ENCODE measurements at places on chromosomes 13 and 19. TPM values are rescaled to one million over a fixed set of nuclear protein-coding genes. Genes with fewer than 3 reads are reported as not detected.

LILRB3 gene
- 7.1 TPM for total RNA-seq

LRP3 gene
- 29.3 TPM for total RNA-seq

ZNF613 gene
- 1.3 TPM for total RNA-seq

GRIN2D gene
- not detected for total RNA-seq

STAP2 gene
- not detected for total RNA-seq

ZNF835 gene
- total RNA-seq = 1.1 TPM

FPR1 gene
- 3.0 TPM for total RNA-seq

PCDH17 gene
- total RNA-seq = 0.51 TPM

ZGLP1 gene
- total RNA-seq = 3.1 TPM

FFAR2 gene
- not detected for total RNA-seq

EPSTI1 gene
- 0.42 TPM for total RNA-seq

MISP gene
- 1.2 TPM for total RNA-seq

DNAJC3 gene
- total RNA-seq = 21.6 TPM

CEACAM7 gene
- total RNA-seq = not detected

CD177 gene
- 1.3 TPM for total RNA-seq

TNFSF11 gene
- total RNA-seq = not detected

GRCh38 chr19:12997967-12998940, 3.0 kb downstream of the NFIX start:
- no peak for DNase-seq

DNA sequence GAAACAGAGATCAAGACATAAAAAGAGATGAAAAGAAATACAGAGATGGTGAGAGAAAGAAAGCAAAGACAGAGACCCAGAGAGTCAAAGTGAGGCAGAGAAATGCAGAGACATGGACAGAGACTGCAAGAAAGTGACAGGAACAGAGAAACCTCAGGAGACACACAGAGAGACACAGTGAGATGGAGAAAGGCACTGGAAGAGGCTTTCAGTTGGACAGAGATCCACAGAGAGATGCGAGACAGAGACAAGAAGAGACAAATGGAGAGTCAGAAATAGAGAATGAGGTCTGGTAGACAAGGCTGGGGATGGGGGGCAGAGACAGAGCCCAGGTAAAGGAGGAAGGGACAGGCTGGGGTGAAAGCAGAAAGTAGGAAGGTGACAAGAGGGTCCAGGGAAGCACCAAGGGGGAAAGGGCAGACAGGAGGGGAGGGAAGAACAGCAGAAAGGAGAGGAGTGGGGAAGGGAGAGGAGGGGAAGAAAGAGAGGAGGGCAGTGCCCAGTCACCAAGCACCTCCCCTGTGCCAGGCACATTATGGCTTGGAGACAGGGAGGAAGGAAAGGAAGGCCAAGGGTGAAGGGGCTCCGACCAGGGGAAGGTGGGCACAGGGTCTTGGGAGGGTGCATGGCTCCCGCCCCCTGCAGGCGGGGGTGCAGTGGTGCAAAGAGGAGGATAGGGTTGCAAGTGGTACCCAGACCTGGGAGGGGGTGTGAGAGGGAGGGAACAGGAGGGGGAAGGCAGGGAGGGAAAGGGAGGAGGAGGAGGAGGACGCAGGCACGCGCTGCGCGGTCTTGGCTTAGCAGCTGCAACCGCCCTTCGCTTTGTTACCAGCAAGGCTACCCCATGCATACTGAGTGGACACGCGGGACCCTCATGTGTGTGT, 38.4 kb downstream of the DEDD2 start:
- no peak for DNase-seq

- DNase-seq = no peak
These were observed 20.1 kb downstream of the ZNF763 start for GRCh38 chr19:11984986-11985385.

GRCh38 chr19:10112895-10113591, 1.6 kb downstream of the P2RY11 start:
- DNase-seq = no peak

DNA sequence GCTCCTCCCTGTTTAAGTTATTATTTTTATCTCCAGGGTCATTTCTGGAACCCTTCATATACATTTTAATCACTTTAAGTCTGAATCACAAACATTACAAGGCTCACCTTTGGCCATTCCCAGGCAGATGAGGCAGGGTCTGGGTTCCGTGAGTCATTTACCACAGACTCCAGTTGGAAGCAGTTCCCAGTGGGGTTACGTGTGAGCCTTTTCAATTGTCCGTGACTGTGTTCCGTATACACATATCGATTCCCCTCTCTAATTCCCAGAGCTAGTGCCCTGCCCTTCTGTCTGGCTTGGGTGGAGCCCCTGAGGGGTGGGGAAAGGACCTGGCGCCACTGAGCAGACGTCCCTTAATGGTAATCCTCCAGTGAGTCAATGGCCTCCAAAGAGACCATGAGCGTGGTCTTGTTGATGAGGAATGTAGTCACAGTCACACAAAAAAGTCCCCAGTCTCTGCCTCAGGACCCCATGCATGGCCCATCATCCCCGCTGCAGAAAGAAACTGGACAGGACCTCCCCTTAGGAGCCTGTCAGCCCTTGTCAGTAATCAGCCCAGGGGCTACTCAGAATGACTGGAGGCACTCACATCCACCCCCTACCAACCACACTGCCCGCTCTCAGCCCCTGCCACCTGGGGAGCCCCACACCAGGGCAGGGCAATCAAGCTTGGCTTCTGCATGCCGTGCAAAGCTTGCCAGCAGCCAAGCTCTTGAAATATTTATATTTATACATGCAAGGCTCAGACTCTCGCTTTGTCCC, 144.4 kb downstream of the ZIC5 start:
- DNase-seq = no peak

- no peak for DNase-seq
These were observed 366.2 kb upstream of the TSHZ3 start for GRCh38 chr19:31715249-31715945.

DNA sequence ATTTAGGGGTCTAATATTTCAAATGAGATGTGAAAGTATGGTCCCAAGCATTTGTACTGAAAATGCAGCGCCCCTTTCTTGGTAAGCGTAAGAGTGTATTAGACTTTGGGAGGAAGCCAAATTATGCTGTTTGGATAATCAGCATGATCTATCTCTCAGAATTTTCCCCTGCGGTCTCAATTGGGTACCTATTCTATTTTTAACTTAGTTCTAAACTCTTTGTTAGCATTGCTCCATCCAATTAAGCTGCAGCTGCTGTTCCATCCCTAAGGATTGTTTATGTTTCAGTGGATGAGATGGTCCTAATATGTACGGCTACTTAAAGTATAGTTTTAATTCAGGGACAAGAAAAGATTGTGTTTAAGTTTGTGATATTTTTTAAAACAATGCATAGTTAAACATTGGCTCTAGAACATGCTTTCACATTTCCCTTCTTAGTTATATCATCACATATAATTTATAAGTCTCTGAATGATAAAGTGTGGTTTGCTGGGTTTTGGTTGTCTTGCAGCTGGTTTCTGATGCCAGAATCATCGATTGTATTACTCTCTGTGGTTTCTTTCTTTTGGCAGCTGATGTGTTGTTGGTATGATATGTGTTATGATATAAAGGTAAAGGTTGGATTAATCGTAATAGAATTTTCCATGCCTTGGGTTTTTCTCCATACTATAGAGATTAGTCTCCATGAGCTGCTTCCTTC, 15.0 kb downstream of the POLR1D start:
- DNase-seq = no peak

- no peak for DNase-seq
These were observed 15.6 kb upstream of the SLC39A3 start for GRCh38 chr19:2755448-2755705.

DNA sequence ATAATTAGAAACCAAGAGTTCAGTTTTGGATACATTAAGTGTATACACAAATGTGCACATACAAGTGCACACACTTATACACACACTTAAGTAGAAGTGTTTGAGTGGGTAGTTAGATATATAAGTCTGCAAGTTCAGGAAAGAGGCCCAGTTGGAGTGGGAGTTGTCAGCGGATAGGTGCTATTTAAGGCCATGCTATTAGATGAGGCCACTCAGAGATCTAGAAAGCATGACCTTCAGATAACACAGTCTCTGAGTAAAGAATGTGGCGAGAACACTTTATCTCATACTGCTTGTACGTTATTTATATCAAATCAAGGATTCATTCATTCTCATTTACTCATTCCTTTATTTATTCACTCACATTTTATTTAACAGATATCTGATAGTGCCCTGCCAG, 206.2 kb downstream of the POSTN start:
- no peak for DNase-seq

DNA sequence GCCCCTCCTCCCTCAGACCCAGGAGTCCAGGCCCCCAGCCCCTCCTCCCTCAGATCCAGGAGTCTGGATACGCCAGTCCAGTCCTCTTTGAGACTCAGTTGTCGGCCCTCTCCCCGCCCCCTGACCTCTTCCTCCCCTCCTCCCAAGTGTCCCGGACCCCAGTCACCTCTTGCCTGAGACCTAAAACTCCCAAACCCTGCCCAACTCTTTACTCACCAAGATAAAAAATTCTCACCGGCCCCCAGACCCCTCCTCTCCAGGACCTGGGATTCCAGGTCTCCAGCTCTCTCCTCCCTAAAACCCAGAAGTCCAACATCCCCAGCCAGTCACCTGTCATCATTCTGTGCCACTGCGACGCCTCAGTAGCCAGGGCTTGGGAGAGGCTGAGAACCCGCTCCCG, 1.4 kb upstream of the HSD17B14 start:
- DNase-seq = no peak

GRCh38 chr13:90995614-90996013, 351.9 kb upstream of the MIR17HG start:
- no peak for DNase-seq

GRCh38 chr13:33110386-33110712, 94.1 kb downstream of the KL start:
- no peak for DNase-seq

DNA sequence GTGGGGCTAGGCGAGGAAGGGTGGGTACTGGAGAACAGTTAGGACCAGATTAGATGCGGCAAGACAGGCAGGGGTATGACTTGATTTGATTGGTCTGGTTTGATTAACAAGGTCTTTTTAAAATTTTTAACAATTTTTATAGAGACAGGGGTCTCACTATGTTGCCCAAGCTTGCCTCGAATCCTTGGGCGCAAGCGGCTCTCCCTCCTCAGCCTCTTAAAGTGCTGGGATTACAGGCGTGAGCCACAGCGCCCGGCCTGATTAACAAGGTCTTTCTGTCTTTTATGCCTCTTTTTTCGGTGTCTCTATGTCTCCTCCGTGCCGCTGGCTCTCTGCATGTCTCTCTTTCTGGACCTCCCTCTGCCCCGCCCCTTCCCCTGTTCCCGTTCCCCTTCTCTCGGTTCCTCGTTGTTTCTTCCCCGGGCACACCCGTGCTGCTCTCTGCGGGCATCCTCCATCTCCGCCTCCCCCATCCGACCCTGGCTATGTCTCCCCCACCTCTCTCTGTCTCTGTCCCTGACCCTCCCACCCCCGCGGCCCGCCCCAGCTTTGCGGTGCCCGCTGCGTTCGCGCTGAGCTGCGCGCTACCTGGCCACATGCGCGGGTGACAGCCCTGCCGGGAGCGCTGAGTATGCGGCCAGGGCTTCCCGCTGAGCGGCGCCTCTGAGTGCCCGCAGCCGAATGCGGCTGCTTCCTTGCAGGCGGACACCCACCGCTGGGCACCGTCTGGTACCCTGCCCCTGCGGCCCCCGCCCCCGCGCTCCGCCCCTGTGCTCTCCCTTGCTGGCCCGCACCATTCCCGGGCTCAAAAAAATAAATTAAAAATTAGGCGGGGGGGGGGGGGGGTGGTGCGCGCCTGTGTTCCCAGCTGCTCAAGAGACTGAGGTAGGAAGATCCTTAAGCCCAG, 8.1 kb upstream of the SDHAF1 start:
- no peak for DNase-seq

GRCh38 chr13:32017474-32017873, 14.1 kb upstream of the FRY start:
- DNase-seq = no peak

DNA sequence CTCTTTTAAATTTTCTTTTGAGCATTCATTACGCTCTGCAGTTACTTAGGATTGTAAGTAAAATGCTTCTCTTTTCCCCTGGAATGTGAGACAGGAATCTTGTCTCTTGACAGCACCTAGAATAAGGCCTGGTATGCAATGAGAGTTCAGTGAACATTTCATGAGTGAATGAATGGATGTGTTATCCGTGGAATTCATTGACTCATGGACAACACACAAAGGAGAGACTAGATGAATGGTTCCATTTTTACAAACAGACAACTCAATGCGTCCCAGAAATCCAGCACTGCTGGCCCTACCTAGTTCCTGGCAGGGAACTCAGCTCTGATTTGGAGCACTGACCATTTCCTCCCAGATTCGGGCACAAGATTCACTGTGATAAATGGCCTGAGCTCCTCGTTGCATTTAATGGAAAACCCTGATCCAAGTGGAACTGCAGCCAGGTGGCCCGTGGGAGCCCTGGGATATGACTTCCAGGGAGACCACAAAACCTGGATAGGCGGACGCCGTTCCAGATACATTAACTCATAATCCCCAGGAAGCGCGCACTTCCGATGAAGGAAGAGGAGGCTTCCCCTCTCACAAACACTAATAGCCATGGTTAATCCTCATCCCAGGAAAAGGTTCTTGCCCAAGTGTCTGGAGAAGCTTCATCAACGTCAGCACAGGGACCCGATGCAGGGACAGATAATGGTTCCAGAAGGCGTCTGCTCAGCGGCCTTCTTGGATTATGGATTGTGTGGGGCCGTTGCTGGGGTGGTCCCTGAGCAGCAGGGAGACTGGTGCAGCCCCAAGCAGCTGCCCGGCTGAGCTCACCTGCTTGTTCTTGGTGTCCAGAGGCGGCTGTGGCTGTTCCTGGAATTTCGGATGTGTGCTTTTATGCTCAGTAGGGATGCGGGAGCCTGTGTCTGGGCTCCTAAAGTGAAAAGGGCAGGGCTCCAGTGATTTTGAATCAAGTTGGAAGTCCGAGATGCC, 211.1 kb upstream of the TSHZ3 start:
- no peak for DNase-seq

GRCh38 chr19:2139385-2140137, 11.8 kb downstream of the AP3D1 start:
- DNase-seq = no peak

DNA sequence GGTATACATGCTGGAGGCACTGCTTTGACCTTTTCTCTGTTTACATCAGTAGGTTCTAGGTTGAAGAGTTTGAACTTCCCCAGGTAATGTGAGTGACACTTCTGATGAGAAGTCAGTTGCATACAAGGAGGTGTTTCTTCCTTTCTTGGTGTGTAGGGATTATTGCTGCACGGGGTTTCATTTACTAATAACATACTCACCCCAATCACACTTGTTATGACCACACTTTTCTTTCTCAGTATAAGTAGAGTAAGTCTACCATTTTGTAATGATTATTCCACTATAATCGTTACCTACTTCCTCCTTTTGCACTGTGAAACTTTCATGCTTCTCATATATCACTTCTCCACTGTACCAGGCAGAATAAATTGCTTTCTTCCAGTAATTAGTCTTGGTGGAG, 138.0 kb downstream of the TNFSF13B start:
- DNase-seq = no peak

GRCh38 chr13:62292714-62293480, 877.2 kb upstream of the PCDH20 start:
- DNase-seq = no peak

- no peak for DNase-seq
These were observed 291.0 kb downstream of the DLEU7 start for GRCh38 chr13:50552424-50552966.

DNA sequence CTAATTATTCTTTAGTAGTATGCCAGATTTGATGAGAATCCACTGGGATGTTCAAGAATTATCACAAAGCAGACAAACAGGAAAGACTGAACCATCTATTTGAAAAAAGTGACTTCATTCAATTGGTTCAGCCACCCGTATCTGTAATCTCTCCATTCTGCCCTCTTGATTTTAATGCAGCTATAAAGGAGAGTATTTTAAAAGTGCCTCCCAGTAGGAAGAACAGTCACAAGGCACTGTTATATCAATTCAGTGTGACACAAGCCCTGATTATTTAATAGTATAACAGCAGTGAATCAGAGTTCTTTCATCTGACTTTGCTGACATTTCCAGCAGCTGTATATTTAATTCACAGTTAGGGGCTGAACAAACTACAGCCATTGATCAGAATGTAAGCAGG, 77.3 kb upstream of the SLAIN1 start:
- no peak for DNase-seq
